ENCODE measurements at places on chromosomes 1 and 21. TPM values are rescaled to one million over a fixed set of nuclear protein-coding genes. Genes with fewer than 3 reads are reported as not detected.
A peak's percentile ranks its signal among the peaks of the same experiment; 100 is the strongest.

DNA sequence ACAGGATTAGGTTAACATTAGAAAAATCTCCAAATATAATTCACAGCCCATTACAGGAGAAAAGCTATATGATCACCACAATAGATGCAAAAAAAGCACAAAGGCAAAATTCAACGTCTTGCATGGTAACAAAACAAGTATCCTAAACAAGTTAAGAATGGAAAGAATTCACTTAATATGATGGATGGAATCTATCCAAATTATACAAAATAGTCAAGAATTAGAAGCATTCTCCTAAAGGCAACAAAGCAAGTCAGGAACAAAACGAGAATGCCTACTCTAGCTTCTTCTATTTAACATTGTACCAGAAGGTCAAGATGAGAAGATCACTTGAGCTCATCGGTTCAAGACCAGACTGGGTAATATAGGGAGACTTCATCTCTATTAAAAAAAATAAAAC, 442.8 kb downstream of the SETD4 start:
- H3K4me3 ChIP-seq = no peak overlapping the region
- H3K36me3 ChIP-seq = no peaks in the 10 kb centered on the region
- no peak overlapping the region for H3K27ac ChIP-seq
- H3K4me1 ChIP-seq = no peaks in the 10 kb centered on the region
- DNase-seq = no peak

GRCh38 chr1:233972951-233973635, 68.6 kb downstream of the SLC35F3 start:
- H3K4me3 ChIP-seq = no peak overlapping the region
- no peak for DNase-seq
- H3K27me3 ChIP-seq = no peaks in the 10 kb centered on the region
- no peak overlapping the region for H3K27ac ChIP-seq
- no peaks in the 10 kb centered on the region for H3K36me3 ChIP-seq

GRCh38 chr1:118081387-118081786, 103.6 kb downstream of the SPAG17 start:
- no peaks in the 10 kb centered on the region for H3K4me1 ChIP-seq
- no peak overlapping the region for H3K27ac ChIP-seq
- H3K27me3 ChIP-seq = no peaks in the 10 kb centered on the region
- H3K36me3 ChIP-seq = no peaks in the 10 kb centered on the region
- no peak overlapping the region for H3K4me3 ChIP-seq

- H3K4me3 ChIP-seq = peak overlapping the region; percentile 63
- no peaks in the 10 kb centered on the region for H3K36me3 ChIP-seq
These were observed 898 bp upstream of the TMEM200B start for GRCh38 chr1:29124366-29125236.

DNA sequence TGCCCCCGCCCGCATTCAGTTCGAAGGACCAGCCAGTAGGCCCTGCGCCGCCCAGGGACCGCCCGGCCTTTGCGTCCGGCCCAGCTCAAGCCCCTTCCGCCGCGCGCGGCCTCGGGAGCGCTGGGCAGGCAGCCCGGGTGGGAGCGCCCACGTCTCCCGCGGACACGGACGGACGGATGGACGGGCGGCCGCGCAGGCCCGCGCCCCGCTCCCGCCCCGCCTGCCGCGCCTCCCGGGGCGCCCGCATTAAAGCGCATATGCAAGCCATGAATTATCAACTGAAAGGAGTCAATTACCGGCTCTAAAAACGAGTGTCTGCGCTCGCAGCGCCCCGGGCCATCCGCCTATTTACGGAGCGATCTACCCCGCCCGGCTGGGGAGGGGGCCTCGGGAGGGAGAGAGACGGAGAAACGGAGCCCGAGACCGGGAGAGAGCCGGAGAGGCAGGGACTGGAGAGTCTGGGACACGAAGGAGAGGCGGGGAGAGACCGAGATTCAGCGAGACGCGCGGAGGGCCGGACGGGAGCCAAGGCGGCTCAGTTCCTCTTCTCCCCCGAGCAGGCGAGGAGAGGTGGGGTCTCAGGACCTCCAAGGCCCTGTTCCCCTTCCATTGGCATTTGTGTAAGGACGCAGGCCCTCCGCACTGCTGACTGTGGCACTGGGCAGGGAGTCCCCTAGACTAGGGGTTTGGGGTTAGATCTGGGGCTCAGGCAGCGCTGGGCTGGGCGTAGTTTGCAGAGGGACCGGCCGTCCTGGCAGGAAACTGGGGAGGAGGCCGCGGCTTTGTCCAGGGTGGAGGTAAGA, 41.3 kb upstream of the DMBX1 start:
- H3K36me3 ChIP-seq = no peaks in the 10 kb centered on the region
- H3K4me1 ChIP-seq = peaks cover 9% of the 10 kb centered on the region
- H3K27ac ChIP-seq = no peak overlapping the region
- peaks cover 38% of the 10 kb centered on the region for H3K27me3 ChIP-seq

DNA sequence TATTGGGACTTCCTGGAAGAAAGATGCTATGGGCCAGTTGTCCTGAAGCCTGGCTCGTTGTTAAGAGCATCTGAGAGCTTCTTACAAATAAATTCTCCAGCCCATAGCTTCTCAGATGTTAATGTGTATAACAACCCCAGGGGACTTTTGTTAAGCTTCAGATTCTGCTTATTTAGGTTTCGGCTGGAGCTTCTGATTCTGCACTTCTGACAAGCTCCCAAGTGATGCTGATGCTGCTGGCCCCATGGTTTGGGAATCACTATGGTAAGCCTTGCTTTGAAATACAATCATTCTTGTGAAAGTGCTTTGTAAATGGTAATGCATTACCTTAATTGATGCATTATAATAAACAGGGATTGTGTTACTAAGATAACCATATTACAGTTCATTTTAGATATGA, 281.8 kb upstream of the PLD5 start:
- no peak overlapping the region for H3K27ac ChIP-seq
- H3K27me3 ChIP-seq = no peaks in the 10 kb centered on the region
- no peaks in the 10 kb centered on the region for H3K36me3 ChIP-seq
- H3K4me1 ChIP-seq = no peaks in the 10 kb centered on the region
- no peak overlapping the region for H3K4me3 ChIP-seq

GRCh38 chr1:155513300-155513916, 49.2 kb downstream of the ASH1L start:
- peaks cover 4% of the 10 kb centered on the region for H3K4me1 ChIP-seq
- no peak for DNase-seq
- H3K4me3 ChIP-seq = no peak overlapping the region
- no peak overlapping the region for H3K27ac ChIP-seq
- H3K27me3 ChIP-seq = no peaks in the 10 kb centered on the region

DNA sequence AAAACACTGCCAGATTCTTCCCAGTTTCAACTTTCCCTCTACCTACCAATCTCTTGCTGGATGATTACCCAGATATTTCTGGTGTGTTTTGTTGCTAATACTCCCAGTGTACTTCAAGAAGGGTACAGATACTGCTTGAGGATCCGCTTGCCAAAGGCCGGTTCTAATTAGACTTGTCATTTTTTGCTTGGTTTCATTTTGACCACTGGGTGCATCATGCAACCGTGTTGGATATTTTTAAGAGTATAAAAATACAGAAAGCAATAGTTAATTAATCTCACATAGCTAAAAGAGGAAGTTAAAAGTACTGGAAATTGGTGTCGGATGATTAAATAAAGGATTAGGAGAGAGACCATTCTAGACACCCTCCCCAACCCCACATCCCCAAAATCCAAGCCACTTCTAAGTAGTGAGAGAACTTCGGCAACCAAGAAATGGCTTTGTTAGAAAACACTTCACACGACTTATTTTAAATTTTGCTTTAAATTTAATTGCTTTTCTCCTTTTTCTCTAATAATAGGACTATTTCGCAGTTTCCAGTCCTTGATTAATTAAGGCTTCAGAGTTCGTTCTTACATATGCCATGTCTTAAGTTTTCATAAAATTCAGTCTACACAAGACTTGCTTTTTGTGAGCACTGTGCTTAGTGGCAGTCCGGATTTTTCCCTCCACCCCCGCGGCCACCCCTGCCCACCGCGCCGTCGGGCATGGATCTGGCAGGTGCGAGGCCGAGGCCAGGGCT, 2.5 kb upstream of the CDKN2C start:
- DNase-seq = no peak
- no peaks in the 10 kb centered on the region for H3K4me1 ChIP-seq
- H3K36me3 ChIP-seq = no peaks in the 10 kb centered on the region
- peak overlapping the region; percentile 73 for H3K4me3 ChIP-seq

- no peak overlapping the region for H3K4me3 ChIP-seq
- peak; percentile 54 for DNase-seq
- no peaks in the 10 kb centered on the region for H3K36me3 ChIP-seq
- H3K27me3 ChIP-seq = no peaks in the 10 kb centered on the region
- H3K27ac ChIP-seq = peak overlapping the region; percentile 36
These were observed 7.0 kb downstream of the TMPRSS3 start for GRCh38 chr21:42388740-42389448.

DNA sequence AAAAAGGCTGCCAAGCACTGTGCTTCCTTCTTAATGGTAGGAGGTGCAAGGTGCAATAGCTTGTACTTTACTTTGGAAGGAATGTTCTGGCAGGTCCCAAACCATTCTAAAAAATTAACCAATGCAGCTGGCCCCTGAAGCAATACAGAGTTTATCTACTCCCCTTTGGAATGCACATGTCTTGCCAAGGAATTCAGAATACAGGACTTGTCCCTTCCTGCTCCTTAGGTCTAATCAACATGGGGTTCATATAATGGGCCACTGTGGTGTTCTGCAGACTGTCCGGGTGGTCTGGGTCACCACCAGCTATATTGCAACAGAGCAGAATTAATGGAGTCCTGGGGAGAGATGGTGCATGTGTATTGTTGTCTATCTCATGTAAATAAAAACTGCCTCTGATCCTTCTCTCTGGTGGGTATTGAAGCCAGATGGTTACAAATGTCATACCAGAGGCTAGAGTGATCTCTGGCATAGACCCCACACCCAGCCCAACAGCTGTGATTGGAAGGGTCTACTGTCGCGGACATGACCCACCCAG, 112.8 kb downstream of the RIPK4 start:
- H3K27ac ChIP-seq = peak overlapping the region; percentile 2
- H3K36me3 ChIP-seq = no peaks in the 10 kb centered on the region
- no peak for DNase-seq
- H3K4me3 ChIP-seq = no peak overlapping the region

- H3K27ac ChIP-seq = peak overlapping the region; percentile 72
- no peaks in the 10 kb centered on the region for H3K27me3 ChIP-seq
- H3K36me3 ChIP-seq = no peaks in the 10 kb centered on the region
- peak overlapping the region; percentile 69 for H3K4me3 ChIP-seq
- peaks cover 25% of the 10 kb centered on the region for H3K4me1 ChIP-seq
These were observed 548 bp upstream of the MFSD2A start for GRCh38 chr1:39954324-39954869.

GRCh38 chr21:37862536-37862935, 53.7 kb downstream of the KCNJ6 start:
- H3K36me3 ChIP-seq = no peaks in the 10 kb centered on the region
- DNase-seq = no peak
- no peaks in the 10 kb centered on the region for H3K27me3 ChIP-seq
- no peak overlapping the region for H3K27ac ChIP-seq

- H3K36me3 ChIP-seq = no peaks in the 10 kb centered on the region
- DNase-seq = peak; percentile 64
- no peak overlapping the region for H3K4me3 ChIP-seq
- peak overlapping the region; percentile 13 for H3K27ac ChIP-seq
- H3K27me3 ChIP-seq = no peaks in the 10 kb centered on the region
- H3K4me1 ChIP-seq = peaks cover 43% of the 10 kb centered on the region
These were observed 26.5 kb downstream of the SSBP3 start for GRCh38 chr1:54379555-54380289.

DNA sequence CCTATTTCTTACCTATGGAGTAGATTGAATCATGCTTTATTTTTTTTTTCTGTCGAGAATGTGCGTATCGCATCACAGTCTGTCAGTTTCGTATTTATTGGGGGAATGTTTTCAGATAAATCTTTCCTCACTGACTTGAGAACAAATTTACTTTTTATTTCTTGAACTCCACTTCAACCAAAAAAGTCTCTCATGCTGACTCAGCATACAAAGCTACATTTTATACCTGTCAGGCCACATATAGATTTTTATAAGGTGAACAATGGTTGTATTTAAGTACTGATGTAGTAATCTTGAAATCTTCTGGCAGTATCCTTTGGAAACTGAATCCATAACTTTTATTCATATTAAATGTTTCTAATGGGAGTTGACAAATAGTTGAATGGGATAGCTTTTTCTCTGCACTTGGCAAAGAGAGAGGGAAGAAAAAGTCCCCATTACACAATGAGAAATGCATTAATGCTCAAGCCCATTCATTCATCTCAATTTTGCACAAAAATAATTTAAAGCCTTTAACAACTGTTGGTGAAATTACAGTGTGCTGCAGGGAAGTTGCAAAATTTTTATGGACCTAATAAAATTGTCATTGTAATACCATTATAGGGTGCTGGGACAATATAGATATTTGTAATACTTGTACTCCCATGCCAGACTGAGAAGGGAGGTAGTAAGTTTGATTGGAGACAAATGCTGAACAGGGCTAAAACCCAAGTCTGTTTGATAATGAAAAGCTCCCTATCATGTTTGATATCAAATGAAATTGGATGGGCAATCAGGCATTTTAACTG, 367.6 kb downstream of the HLX start:
- no peaks in the 10 kb centered on the region for H3K36me3 ChIP-seq
- DNase-seq = no peak
- no peak overlapping the region for H3K27ac ChIP-seq
- no peak overlapping the region for H3K4me3 ChIP-seq
- H3K27me3 ChIP-seq = no peaks in the 10 kb centered on the region
- no peaks in the 10 kb centered on the region for H3K4me1 ChIP-seq

GRCh38 chr1:228105270-228105995, 2.3 kb upstream of the C1orf35 start:
- no peak for DNase-seq
- H3K4me3 ChIP-seq = no peak overlapping the region
- H3K27me3 ChIP-seq = no peaks in the 10 kb centered on the region
- peaks cover 29% of the 10 kb centered on the region for H3K36me3 ChIP-seq
- no peak overlapping the region for H3K27ac ChIP-seq
- peaks cover 33% of the 10 kb centered on the region for H3K4me1 ChIP-seq

GRCh38 chr1:20480243-20480944, 5.6 kb downstream of the CAMK2N1 start:
- peak; percentile 12 for DNase-seq
- H3K4me3 ChIP-seq = no peak overlapping the region
- peaks cover 56% of the 10 kb centered on the region for H3K27me3 ChIP-seq
- H3K4me1 ChIP-seq = peaks cover 25% of the 10 kb centered on the region
- no peaks in the 10 kb centered on the region for H3K36me3 ChIP-seq
- peak overlapping the region; percentile 20 for H3K27ac ChIP-seq

- no peak for DNase-seq
- H3K4me1 ChIP-seq = no peaks in the 10 kb centered on the region
- peaks cover 38% of the 10 kb centered on the region for H3K36me3 ChIP-seq
- H3K27ac ChIP-seq = no peak overlapping the region
These were observed 11.2 kb downstream of the ALX3 start for GRCh38 chr1:110059133-110059863.

GRCh38 chr1:42960122-42960390, 1.4 kb upstream of the SLC2A1 start:
- no peak overlapping the region for H3K27ac ChIP-seq
- no peak overlapping the region for H3K4me3 ChIP-seq
- H3K27me3 ChIP-seq = peaks cover 26% of the 10 kb centered on the region
- DNase-seq = no peak
- no peaks in the 10 kb centered on the region for H3K36me3 ChIP-seq

- H3K36me3 ChIP-seq = no peaks in the 10 kb centered on the region
- no peak overlapping the region for H3K27ac ChIP-seq
- DNase-seq = no peak
- H3K4me3 ChIP-seq = no peak overlapping the region
- no peaks in the 10 kb centered on the region for H3K27me3 ChIP-seq
These were observed 44.6 kb upstream of the DNASE2B start for GRCh38 chr1:84353695-84354094.

TRIM67 gene
- not detected for total RNA-seq

CELA3B gene
- total RNA-seq = not detected

ZSWIM5 gene
- 4.1 TPM for total RNA-seq

Measured in upper lobe of right lung (tissue), 1 donor.